ENCODE measurements at places on chromosomes 3 and 15.

GRCh38 chr15:67080900-67081431 is 15.6 kb downstream of the SMAD3 start:
- DNase-seq, result no peak

DNA sequence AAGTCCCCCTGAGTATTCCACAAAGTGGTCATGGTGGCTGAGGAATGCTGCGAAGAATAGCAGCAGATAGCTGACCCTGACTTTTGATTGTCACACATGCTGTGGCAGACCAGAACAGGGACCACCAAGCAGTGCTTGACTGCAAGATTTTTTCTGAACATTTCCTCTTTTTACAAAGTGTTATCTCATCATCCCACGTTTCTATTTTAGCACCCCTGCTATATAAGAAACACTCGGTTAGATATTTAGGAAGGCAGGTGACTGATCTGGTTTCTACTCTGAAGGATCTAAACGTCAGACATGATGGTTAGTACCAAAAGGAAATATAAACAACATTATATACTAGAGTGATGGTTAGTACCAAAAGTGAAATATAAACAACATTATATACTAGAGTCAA is 9.1 kb downstream of the SLC25A26 start:
- no peak for DNase-seq

GRCh38 chr3:48476426-48477053 is 27.4 kb downstream of the SHISA5 start:
- no peak for DNase-seq

- DNase-seq, result no peak
Observed at GRCh38 chr3:127566833-127567232, 23.7 kb downstream of the TPRA1 start.

DNA sequence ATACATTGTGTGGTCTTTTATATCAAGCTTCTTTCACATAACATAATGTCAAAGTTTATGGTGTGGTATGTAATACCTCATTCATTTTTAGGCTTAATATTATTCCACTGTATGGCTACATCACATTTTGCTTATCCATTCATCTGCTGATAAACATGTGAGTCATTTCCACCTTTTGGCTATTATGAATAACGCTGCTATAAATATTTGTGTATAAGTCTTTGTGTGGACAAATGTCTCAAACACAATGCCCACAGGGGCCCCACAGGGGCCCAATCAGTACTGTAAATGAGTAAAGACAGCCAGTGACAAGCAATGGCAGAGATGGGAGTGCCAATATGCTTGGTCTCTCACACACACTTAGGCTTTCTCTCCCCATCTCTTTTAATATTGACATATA is 54.2 kb downstream of the PIK3R4 start:
- DNase-seq, result no peak

GRCh38 chr3:73448041-73448440 is 176.7 kb downstream of the PDZRN3 start:
- no peak for DNase-seq

GRCh38 chr3:23329471-23330105 is 126.5 kb downstream of the UBE2E2 start:
- no peak for DNase-seq

- DNase-seq, result no peak
Observed at GRCh38 chr3:30626443-30627180, 20.2 kb downstream of the TGFBR2 start.

DNA sequence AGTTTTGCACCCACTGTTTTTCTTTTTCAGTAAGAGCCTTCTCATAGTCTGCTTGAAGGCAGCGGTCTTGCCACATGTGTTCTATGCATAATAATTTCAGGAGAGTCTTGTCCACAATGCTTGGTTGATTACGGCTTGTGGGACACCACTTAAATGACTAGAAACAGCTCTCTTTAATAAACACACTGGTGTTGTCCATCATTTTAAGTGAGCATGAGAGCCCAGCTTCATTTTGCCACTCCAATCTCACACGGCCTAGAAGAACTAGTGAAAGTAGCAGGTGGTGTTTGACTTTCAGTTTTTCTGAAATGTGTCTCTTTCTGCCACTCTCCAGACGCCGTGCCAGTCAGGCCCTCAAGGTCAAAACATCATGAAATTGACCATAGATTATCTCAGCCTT is 292.1 kb downstream of the LPP start:
- DNase-seq, result no peak

- DNase-seq, result no peak
Observed at GRCh38 chr15:55802600-55803376, 59.8 kb upstream of the PRTG start.

GRCh38 chr15:26807517-26808427 is 34.9 kb upstream of the GABRB3 start:
- DNase-seq, result no peak

- DNase-seq, result no peak
Observed at GRCh38 chr3:16633948-16634347, 28.7 kb upstream of the DAZL start.

GRCh38 chr3:170274641-170275040 is 52.4 kb downstream of the PRKCI start:
- no peak for DNase-seq

DNA sequence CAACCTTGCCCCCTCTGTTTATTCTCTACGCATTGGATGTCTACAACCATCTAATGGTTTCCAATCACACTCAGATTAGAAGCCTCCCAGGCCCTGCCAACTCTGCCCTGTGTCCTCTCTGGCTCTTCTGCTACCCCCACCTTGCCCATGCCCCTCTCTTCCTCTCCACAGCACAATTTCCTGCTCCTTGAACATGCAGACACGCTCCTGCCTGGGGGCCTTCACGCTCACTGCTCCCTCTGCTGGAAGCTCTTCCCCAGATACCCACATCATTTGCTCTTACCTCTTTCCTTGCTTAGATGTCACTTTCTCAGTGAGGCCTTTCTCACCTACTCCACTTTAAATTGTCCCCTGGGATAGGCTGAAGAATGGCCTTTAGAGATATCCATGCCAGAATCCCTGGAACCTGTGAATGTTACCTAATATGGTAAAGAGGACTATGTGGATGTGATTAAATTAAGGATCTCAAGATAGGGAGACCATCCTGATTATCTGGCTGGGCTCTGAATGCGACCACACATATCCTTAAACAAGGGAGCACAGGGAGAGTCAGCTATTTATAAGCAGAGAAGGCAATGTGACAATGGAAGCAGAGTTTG is 9.9 kb downstream of the KY start:
- peak; percentile 5 for DNase-seq

- DNase-seq, result no peak
Observed at GRCh38 chr3:164004205-164004604, 1074.1 kb downstream of the SI start.

GRCh38 chr3:193240850-193241706 is at the start of gene PLAAT1:
Gene PLAAT1, plus strand, starts transcription at chr3:193241222. Its CDS starts 14,429 bp downstream, at chr3:193255651.
- DNase-seq, result peak; percentile 77

GRCh38 chr3:184685646-184686045 is 26.2 kb downstream of the MAGEF1 start:
- DNase-seq, result no peak

- peak; percentile 21 for DNase-seq
Observed at GRCh38 chr3:169475576-169475975, 187.9 kb downstream of the MECOM start.

DNA sequence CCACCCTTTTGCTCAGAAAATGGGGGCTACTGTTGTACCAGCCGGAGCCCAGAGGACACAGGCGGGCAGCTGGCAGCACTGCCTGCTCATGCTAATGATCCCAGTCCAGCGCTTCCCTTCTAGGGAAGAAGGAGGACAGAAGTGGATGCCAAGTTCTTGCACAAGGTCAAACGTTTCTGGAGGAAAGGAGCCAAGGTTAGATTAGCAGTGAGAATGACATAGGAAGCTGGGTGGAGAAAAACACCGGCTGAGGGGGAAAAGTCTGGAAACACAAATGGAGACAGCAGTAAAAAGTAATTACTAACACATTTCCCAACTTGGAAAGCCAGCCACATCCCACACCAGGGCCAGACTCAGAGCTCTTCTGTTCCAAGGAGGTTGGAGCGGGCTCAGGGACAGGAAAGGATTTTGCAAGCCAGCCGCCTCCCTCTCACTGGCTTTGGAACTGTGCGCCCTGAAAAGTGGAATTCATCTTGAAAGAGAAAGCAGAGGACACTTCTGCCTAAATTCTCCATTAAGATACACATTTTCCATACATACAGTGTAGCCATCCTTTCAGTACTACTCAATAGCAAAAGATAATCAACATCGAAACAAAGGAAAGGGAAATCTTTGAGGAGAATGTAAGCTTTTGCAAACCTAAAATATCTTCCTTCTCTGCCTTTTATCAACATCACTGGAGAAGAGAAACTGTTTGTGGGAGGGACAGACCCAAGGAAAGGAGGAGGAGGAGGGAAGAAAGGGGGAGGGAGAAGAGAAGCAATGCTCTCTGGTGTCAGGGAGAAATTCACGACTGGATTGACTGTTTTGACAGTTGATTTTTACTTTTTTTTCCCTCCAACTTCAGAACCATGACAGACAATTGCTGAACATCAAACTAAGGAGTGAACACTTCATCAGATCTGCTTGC is 133.6 kb downstream of the CD47 start:
- DNase-seq, result no peak

- DNase-seq, result no peak
Observed at GRCh38 chr3:9241956-9242355, 7.5 kb downstream of the SRGAP3 start.

DNA sequence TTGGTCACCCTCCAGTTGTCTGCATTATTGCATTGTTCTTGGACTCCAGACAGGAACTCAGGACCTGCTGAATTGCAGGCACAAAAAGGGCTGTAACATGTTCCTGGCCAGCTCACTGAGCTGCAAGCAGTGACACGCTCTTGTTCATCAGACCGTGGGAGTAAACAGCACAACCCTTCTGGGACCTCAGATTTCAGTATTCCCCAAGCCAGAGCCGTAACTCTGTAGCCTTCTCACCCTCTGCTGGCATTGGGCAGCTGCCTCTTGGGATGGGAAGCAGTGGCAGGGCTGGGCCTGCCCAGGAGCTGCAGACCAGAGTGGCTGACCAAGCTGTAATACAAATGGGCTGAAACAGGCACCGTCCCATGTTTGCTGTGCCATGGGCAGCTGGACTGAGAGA is 607.1 kb upstream of the BCHE start:
- DNase-seq, result peak; percentile 60

GRCh38 chr3:124928333-124929202 is 6.0 kb downstream of the MUC13 start:
- DNase-seq, result peak; percentile 62

- no peak for DNase-seq
Observed at GRCh38 chr3:95899494-95899893, 914.9 kb upstream of the EPHA6 start.

GRCh38 chr3:194671511-194671899 is 486 bp downstream of the LSG1 start:
- peak; percentile 59 for DNase-seq

DNA sequence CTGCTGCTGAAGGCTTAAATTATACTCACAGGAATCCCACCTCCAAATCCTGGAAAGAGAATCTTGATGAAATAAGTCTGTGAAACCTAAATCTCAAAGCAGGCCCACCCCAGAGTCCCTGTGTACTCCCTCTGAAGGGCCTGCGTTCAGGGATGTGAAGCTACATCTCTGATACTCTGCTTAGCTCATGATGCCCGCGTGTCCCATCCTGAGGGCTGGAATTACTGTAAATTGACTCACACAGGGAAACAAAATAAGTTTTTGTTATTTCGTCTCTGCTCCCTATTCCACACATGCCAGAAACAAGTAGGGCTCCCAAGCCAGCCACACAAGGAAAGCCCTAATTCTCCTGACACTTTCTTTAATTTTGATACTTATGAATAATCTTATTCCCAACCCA is 10.9 kb upstream of the PLCL2 start:
- no peak for DNase-seq

DNA sequence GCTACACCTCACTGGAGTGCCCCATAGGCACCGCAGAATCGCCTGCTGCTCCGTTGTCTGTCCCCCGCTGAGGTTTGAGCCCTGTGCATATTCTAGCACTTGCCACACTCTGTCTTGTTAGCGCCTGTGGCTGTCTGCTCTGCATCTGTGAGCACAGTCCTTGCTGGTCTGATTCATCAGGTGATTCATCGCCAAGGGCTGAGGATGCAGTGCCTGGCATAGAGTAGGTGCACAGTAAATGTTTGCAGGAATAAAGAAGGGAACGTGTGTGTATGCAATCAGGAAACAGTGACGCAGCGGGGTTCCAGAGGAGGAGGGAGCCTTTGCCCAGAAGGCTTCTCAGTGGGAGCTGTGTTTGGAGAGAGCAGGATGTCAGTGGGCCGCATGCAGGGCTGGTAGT is 124.0 kb upstream of the PLXNA1 start:
- no peak for DNase-seq

GRCh38 chr3:175153595-175153994 is 294.5 kb downstream of the NAALADL2 start:
- DNase-seq, result no peak

- DNase-seq, result no peak
Observed at GRCh38 chr3:45464336-45465170, 76.2 kb downstream of the LARS2 start.

DNA sequence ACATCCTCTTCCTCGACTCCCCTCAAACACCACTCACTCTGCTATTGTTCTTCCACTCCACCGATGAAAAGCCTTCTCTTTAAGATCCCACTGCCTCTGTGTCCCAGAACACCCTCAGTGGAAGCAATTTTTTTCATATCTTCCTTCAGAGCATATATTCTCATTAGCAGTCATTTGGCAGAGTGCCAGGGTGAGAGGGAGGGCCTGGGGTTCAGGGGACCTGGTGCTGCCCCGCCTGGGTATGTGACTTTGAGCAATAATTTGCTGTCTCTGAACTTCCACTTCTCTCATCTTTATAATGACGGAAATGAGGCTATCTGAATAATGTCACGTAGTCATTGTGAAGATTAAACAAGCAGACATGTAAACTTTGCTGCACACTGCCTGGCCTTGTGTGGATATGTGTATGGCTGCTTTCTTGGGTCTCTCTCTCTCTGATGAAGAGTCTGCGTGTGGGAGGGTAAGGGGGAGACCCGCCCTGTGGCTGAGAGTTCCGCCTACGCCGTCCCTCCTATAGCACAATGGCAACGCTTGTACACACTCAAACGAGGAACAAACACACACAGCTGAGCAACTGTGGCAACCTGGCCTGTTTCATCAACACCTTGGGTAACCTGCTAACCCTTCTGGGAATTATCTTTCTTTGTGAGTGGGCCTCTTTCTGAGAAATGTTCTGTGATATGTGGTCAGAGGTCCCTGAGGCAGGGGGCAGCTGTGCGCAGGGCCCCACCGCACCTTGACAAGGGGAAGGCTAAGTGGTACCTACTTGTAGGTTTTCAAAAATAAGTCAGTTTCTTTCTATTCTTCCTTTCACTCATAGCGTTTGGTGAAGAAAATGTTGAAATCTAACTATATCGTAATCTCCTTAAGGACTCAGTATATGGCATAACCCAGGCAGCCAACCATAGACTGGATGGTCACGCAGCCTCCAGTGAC is 369.8 kb downstream of the SV2B start:
- no peak for DNase-seq

Data from NCI-H510A treated with DMSO at 0.1 percent for 48 hours (cell line).